ENCODE measurements at places on chromosomes 2 and 18.

DNA sequence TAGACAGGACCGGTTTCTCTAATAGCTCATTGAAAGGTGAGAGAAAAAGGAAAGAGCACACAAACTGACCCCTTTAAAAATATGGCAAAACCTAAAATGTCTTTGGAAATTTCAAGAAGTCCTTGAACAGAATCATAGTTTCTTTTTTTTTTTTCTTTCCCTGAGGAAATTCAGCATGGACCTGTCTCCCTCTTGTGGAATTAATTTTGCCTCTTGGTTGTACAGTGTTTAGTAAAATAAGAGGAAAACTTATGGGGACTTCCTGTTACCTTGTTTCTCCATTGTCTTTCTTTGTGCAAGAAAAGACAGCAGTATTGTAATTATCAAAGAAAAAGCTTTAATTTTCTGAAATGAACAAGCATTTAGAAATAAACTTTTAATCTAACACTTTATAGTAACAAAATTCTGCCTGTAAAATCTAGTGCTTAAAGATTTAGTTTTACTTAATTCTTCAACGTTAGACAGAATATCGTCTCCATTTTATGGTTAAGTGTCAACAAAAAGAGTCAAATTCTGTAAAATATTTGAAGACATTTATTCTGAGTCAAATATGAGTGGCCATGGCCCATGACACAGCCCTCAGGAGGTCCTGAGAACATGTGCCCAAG, 176.3 kb upstream of the NABP1 start:
- DNase-seq = no peak

DNA sequence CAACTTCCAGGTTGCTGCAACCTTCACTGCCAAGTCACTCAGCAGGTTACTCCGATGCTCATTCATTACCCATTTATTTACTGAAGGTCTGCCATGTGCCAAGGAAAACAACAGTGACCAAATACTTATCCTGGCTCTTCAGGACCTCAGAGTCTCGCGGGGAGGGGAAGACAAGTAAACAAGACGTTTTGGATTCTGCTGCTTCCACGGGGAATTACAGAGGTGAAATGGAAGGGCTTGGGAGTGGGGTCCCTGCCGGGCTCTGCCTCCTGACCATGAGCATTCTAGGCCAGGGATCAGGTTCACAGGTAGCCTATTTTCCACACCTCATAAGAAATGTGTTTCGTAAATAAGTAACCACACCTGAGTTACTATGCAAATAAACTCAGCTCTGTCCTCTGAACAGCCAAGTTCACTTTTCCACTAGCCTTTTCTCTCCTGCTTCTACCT, 68.1 kb downstream of the CLHC1 start:
- no peak for DNase-seq

DNA sequence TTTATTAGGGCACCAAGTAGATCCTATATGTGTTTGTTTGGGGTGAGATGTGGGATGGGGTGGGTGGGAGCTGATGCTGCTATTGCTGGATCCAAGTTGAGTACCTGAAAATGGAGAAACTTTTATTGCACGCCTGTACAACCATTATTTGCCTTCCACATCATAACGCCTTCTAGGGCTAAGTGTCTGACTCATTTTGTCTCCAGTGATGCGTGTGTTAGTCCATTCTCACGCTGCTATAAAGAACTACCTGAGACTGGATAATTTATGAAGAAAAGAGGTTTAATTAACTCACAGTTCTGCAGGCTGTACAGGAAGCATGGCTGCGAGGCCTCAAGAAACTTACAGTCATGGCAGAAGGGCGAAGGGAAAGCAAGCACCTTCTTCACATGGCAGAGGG, 58.2 kb downstream of the KDM3A start:
- no peak for DNase-seq

DNA sequence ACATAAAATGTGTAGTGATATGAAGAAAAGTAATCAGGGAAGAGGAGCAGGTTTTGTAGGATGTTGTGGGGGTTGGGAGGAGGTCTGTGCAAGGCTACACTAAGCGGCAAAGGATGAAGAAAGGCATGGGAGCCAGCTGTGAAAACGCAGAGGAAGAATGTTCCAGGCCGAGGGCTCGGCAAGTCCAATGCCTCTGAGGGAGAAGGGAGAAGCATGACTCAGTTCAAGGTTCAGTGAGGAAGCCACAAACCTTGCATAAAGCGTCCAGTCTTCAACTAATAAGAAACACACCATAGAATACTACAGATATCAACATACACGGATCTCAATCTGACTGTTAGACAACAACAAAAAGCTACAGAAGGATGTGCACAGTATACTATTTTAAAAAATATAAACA, 16.2 kb downstream of the EPB41L3 start:
- DNase-seq = no peak

DNA sequence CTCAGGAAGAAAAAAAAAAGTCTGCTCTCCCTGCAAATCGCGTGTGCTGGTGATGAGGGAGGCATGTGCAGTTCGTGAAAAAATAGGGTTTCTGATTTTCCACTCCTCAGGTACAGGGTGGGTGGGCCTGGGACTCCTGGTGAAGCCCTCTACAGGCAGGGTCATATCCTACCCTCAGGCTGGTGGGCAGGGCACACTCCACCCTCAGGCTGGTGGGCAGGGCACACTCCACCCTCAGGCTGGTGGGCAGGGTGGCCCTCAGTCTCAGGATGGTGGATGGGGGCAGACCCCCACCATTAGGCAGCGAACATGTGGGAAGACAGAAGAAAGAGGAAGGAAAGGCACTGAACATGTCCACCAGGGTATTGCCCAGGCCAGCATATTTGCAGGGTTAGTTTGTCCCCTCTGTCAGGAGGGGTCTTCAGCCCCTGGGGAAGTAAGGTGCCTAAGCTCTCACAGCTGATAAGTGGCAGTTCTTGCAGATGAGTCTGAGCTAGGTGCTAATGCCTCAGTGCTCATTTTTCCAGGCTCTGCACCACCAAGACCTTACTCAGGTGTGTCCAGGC, 95.2 kb upstream of the RAB6C start:
- DNase-seq = no peak

GRCh38 chr18:12463191-12463590, 55.5 kb downstream of the PRELID3A start:
- no peak for DNase-seq

GRCh38 chr2:69285379-69285894, 101.6 kb downstream of the GFPT1 start:
- DNase-seq = no peak

GRCh38 chr18:48393776-48394175, 15.4 kb downstream of the ZBTB7C start:
- DNase-seq = no peak

GRCh38 chr2:156883804-156884203, 373.7 kb upstream of the GALNT5 start:
- no peak for DNase-seq

DNA sequence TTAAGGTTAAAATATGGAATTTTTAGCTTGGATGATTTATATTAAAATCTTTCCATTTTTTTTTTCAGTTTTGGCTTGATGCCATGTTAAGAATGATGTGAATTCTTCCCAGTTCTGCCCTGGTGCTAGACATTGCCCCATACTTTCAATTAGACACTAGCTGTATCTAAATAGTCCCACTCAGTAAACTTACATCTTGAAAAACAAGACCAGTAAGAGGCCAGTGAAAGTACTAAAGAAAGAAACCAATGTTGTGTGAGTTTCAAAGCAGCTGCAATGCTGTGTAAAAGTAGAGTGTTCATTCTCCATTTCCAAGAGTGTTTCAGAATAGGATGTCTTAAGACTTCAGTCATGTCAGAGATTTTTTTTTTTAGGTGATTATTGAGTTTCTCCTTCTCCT, 40.0 kb upstream of the CYBRD1 start:
- no peak for DNase-seq

DNA sequence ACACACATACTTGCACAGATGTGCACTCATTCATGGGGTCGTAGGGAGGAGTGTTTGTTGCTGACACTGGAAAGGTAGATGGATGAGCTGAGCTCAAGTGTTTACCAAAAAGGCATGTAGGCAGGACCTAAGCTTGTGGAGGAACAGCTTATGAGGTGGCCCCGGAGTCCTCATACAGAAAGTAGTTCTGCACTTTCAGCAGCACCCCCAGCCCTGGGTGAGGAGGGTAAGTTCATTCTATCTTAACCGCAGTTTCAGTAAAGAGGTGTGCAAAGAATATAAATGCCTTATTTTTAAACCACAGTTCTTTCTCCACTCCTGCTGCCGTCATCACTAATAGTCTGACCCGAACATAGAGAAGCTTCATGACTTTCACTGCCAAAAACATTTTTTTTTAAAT, 31.7 kb upstream of the RNF152 start:
- no peak for DNase-seq

DNA sequence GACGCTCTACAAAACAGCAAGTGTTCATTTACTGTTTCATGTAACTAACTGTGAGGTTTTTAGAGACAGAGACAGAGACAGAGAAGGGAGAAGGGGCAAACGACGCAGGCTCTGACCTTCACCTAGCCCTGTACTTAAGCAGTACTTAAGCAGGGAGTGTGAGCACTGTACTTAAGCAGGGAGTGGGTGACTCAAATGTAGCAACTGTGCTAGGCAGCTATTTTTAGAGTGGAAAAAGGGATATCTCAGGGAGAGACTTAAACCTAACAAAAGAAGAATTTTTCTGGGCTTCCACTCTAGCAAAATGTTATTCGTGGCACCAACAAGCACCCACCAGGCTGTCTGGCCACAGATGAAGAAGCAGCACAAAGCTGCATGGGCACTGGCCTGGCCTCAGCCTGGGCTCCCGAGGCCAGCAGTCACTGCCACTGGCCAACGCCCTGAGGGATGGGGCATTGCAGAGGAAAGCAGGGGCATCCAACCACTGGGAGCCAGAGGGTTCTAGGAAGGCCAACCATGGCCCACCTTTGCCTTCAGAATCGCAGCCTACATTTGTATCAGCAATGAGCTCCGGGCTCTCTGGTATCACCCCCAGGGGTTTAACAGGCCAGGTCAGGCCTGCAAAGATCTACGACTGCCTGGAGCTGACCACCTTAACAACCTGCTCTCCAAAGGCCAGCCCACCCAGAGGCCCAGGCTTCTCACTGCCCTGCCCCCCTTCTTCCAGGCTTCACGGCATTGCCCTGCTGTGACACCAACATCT, 154.3 kb downstream of the TTC32 start:
- no peak for DNase-seq

DNA sequence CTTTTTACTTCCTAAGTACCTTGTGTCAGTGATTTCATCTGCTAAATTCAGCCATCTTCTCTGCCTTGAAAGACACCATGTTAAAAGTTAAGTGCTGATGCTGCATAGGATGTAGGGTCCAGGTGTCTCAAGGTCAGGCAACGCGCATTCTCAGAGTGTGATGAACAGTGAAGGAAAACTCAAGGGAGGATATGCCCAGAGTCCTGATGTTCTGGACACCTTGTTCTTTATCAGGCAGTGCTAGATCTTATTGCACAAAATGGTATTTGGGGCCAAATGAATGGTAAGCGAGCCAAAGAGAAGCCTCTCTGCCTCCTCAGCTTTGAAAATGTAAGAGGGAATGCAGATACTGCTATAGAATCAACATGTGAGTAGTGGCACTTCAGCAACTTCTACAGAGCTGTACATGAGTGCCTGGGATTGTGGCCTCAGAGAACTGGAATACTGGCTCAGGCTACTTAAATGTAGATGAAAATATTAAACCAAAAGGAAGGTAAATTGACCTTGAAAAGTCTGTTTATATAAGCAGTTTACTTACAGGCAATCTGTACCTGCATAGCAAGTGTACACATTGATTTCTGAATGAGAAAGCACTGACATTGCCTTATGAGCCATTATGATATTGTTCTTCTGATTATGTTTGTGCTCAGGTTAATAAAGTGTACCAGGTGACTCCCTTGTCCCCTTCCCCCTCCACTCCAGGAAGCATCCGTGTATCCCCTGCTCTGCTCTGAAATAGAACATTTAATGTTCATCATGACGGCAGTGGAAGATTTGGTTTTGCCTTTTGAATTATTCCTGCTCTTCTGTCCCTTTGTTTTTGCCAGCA, 86.7 kb upstream of the RANBP2 start:
- no peak for DNase-seq
